ENCODE measurements at places on chromosomes 16 and 17. TPM values are rescaled to one million over a fixed set of nuclear protein-coding genes. Genes with fewer than 3 reads are reported as not detected.

CHTF8 gene
- 77.1 TPM for total RNA-seq

USP43 gene
- total RNA-seq = 4.3 TPM

ZNF205 gene
- total RNA-seq = 13.2 TPM

DNA sequence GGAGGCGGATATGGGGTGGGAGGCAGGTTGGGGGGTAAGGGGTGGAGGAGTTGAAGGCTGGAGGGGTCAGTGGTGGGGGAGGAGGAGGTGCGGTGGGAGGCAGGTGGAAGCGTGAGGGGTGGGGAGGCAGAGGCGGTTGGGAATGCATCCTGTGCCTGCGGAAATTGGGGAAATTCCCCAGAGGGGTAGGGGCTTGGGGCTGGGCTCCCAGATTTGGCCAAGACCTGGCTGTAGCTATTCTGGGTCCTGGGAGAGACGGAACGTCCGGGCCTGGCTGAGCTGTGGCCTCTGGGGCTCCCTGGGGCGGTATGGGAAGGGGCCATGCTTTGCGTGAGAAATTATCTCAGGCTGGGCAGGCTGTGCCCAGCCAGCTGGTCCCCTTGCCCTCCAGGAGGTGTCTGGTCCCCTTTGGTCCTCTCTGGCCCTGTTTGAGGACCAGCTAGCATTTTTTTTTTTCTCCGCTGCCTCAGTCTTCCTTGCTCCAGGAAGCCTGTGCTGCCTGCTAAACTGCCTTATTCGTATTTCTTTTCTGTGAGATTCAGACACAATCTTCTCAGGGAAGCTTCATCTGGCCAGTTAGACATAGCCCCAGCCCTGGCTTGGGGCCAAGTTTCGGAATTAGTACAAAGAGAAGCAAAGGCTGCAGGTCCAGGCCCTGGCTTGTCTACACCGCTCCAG is 7.3 kb upstream of the TRPV2 start:
- no peak for DNase-seq

DNA sequence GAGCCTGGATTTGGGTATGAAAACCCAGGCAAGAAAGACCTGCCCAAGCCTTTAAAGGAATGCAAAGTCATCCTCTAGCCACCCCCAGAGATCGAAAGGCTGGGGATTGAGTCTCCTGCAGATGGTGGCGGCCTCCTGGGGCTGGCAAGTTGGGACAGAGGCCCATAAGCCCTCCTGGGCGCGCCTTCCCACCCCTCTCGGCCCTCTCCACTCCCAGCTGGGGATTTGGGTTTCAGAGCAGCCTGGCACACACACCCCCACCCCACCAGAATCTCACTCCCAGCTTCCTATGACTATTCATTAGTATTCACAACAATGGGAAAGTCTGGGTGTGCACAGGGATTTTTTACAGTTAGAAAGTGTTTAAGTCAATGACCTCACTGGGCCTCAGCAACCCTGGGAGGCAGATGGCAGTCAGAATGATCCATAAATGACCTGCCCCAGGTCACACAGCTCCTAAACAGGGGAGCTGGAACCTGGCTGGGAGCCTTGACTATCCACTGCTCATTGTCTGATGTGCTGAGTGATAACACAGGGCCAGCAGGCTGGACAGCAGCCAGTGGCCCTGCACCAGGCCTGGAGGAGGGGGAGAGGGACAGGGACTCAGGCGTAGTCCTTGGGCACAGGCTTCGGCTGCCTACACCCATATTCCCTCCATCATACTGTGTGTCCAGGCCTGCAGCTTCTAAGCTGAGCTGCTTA is 12.1 kb downstream of the NHERF1 start:
- DNase-seq = peak; percentile 64

DNA sequence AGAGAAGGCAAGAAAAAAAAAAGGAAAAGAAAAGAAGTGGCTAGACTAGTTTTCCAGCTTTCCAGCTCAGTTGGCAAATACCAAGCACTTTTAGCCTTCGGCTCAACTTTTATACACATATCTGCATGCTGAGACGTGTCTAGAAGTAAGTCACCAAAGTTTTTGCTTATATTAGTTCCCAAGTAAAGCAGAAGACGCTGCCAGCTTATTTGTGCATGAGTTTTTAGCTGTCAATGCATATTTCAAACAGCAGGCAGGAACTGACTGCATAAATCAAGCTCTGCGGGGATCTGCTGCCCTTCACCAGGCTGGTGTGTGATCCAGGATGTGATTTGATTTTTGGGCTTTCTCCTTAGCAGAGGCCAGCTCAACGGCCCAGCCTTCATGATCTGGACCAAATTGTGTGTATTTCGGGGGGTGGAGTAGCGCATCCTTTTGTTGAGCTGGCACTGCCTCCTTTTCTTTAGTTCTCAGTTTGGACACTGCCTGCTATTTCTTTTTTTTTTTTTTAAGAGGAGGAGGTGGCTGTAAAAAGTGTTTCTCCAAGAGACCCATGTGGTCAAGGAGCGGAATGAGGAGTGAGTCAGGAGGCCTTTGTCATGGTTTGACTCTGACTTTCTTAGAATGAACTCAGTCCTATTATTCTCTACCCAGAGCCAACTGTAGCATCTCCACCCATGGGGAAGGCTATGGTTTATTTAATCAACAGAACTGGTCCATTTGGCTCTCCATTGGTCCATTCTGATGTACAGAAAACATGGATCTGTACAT is 162.6 kb upstream of the XYLT1 start:
- DNase-seq = no peak

DNA sequence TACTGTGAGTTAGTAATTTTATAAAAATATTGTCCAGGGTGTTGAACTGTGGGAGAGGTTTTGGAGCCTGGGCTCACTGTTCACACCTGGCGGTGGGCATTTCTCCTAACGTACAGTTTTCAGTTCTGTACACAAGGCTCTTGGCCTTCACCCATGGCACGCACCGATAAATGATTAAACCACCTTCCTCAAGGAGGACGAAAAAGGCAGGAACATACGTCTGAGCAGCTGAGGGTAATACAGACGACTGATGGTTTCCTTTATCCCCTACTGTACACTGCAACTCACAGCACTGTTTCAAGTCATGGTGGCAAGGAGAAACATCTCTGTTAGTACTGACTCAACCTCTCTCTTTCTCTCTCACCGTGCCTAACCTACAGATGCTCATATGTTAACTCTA is 1.4 kb upstream of the ST6GALNAC1 start:
- no peak for DNase-seq

DNA sequence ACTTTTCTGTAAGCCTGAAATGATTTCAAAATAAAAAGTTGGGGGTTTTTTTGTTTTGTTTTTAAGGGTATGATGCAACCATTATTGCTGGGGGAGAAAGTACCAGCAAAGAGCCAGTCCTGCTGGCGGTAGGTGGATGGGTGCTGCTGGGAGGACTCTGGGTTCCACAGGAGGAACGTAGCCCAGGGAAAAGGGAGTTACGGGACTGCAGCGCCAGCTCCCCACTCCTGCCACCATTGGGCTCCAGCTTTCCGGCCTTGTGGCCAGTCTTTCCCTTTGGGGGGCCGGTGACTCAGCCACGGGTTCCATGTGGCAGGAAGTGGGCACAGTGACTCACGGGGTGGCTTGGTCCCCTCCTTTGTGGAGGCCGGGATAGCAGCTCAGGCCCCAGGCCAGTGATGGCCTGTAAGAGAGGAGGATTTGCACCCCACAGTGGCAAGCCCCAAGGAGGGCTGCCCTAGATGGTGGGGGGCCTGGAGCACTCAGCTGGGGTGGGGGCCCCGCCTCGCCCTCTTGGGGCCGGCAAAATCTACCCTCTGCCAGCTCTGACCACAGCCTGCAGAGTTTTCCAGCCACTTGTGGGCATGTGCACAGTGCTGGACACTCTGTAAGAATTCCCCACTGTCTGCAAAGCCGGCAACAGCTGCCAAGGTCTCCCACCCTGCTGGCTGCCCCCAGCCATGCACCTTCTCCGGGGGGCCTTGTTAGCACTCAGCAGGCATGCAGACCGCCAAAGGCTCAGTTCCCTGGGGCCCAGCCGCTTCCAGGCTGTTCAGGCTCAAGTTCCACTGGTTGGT is 30.4 kb downstream of the SOCS3 start:
- no peak for DNase-seq

DNA sequence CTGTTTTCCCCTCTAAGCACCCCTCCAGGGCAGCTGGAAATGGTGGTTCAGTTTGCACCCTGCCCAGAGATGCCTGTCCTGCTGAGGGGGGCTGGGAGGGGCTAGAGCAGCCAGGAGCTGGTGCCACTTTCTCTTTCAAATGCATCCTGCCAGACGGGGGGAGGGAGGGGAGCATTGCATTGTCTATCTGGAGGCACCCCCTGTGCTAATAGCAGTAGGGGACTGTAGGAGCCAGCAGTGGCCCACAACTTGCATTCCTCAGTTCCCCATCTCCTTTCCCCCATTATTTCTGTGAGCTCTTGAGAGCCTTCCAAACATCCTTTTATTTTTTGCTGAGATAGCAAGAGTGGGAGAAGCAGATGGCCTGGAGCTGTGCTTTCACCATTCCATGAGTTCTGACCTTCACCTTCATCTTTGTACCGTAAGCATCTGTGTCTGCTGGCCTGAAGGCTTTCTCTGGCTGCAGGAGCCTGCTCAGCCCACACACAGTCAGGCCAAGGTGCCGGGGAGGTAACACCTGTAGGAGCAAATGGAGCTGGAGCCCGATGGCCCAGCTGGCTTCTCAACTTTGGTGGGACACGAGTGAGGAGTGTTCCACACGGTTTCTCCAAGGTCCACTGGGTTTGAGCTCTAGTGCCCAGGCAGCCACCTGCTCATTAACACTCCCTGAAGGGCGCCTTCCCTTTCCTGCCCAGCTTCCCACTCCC is 5.2 kb downstream of the WFDC1 start:
- no peak for DNase-seq

DNA sequence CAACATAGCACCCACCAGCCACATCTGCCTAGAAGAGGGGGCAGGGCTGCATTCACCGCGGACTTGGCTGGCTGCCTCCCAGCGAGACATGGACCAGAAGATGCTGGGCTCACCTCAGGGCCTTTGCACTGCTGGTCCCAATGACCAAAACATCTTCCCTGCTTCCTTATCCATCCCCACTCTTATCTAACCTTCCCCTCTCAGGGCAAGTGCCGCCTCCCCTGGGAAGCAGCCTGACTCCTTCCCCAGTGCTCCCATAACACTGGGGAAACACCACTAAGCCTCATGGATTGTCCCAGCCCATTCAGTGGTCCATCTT is 5.7 kb downstream of the TMC6 start:
- DNase-seq = no peak

DNA sequence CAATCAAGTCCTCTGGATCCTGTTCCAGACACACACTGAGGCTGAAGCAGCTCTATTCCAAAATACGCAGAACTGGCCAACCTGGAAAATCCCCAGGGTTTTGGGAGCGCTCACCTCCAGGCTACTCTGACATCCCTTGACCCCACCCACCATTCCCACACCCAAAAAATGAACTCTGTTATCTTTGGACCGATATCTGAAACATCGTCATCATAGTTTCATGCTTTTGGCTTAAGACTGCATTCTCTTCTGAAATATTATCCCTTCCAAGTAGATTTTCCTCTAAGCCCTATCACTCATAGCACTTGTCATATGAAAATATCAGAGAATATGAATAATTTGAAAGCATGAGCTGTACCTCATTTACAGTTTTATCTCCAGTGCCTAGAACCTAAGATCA is 34.7 kb downstream of the VAT1L start:
- no peak for DNase-seq

DNA sequence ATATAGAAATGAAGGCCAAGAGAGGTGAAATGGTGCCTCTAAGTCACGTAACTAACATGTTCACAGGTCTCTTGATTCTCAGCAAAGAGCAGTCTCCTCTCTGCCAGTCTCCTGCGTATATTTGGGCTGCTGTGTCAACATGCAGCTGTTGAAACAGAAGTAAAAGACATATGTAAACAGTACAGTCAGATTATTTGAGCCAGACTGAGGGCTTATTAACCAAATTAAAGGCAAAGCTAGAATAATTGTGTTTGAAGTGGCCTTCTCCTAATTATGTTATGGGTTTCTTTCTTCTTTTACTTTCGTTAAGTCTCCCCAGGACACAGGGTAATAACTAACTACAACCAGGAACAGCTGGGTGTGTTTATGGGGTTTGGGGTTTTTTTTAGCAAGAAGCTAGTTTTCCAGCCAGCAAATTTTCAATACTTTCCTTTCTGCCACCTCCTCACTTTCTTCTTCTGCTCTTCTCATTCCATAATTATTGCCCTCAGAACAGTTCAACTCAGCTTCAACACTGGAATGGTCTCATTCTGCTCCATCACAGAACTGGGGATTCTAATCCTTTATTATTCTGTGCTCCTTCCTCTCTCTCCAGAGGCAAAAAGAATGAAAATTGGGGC is 18.4 kb downstream of the G6PC1 start:
- DNase-seq = no peak

DNA sequence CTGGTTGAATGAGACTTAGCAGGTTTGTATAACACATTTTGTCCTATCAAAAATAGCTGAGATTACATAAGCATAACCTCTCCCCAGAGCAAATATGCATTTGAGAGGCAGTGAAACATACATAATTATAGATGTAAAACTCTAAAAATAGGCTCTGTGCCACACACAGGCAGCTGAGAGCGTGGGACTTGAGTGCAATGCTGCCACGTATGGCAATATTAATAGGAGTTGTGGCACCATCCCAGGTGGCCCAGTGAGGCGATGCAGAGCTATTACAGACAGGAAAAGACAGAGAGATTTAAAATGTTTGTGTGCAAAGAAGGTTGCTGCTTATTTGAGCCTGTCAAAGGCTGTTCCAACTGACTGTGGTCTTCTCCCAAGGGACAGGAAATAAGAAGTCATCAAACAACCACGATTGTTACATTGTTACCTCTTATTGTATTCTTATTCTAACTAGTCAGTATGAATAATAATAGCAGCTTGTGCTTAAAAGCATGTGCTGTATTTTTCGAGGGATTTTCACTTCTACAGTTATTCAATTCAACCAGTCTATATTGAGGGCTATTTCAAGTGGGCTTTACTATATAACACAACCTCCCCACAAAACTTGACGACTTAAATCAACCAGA is 116.5 kb downstream of the SALL1 start:
- DNase-seq = no peak

GRCh38 chr16:79090966-79091365 is 509.6 kb downstream of the MAF start:
- no peak for DNase-seq

GRCh38 chr17:72922219-72922618 is 170.3 kb downstream of the SLC39A11 start:
- no peak for DNase-seq

DNA sequence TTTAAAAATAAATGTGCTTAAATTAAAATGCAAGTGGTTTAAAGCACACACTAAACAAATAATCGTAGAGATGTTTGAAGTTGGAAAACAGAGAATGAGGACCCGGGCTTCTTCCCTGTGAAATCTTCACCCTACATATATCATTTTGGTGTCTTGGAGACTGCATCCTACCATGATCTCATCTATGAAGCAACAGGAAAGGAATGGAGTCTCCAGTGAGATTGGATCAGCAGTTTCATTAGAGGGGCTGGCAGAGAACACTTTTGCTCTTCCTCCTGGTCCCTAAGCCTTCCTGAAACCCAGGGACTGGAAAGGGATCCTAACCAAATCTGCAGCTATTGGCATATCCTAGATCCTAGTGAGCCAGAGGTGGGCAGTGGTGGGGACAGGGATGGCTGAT is 85.0 kb downstream of the GRIN2A start:
- no peak for DNase-seq
